ENCODE measurements at places on chromosomes 6 and 20. TPM values are rescaled to one million over a fixed set of nuclear protein-coding genes. Genes with fewer than 3 reads are reported as not detected.

Gene TNFRSF6B
- total RNA-seq = 0.64 TPM

Gene EYA2
- not detected for total RNA-seq

Gene CARMIL1
- total RNA-seq = 4.6 TPM

Gene TTK
- 0.55 TPM for total RNA-seq

Gene GNAS-AS1
- total RNA-seq = 1.5 TPM

Gene ATRN
- 15.8 TPM for total RNA-seq

Gene HMGA1
- 119 TPM for total RNA-seq

Gene CLPSL2
- not detected for total RNA-seq

Measured in T-cell (primary cell).